Substantia nigra (tissue), 51 donors: ENCODE measurements at places on chromosomes 7 and 10.

GRCh38 chr7:75920431-75921161 is 5.6 kb downstream of the POR start:
- no peak for DNase-seq

- no peak for DNase-seq
Observed at GRCh38 chr10:132096863-132097478, 31.2 kb downstream of the JAKMIP3 start.

GRCh38 chr10:12690525-12691126 is 310.9 kb downstream of the CCDC3 start:
- DNase-seq, result no peak

DNA sequence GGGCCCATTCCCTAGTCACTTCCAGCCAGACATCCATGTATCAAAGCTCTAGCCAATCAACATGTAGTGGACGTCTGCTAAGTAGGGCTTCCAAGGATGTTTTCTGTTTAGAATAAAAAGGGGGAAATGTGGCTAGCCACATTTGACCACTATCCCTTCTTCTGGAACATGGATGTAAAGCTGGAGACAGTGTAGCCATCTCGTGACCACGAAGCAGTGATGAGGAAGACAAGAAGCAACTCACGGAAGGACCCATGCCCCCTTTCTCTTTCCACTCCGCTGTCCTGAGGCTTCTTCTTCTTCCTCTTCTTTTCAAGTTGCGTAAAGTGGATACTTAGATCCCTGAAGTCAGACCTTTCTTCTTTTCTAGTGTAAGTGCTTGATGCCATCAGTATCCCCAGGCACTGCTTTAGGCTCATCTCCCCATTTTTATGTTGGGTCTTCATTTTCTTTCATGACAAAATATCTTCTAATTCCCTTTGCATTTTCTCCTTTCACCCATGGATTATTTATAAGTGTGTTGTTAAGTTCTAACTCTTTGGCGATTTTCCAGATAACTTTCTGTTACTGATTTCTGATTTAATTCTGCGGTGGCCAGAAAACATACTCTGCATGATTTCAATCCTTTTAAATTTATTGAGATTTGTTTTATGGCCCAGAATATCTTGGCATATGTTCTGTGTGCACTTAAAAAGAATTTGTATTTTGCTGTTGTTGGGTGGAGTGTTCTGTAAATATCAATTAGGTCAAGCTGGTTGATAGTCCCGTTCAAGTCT is 594.5 kb downstream of the SDK1 start:
- DNase-seq, result no peak

DNA sequence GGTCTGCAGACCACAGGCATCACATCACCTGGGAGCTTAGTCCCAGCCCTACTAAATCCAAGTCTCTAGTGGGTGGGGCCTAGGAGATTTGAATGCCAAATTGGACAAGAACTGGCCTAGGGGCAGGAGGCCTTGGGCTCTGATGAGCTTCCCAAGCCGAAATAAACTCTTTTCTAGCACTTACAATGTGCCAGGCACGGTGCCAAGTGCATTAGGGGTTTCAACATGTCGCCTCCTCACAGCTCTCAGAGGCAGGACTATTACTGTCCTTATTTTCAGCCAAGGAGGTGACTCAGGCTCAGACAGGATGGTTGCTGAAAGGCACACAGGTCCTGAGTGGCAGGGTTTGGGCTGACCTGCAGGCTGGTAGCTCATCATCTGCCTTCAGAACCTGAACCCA is 9.2 kb upstream of the CPA1 start:
- DNase-seq, result no peak

- DNase-seq, result no peak
Observed at GRCh38 chr7:106613848-106614560, 47.0 kb downstream of the CCDC71L start.

DNA sequence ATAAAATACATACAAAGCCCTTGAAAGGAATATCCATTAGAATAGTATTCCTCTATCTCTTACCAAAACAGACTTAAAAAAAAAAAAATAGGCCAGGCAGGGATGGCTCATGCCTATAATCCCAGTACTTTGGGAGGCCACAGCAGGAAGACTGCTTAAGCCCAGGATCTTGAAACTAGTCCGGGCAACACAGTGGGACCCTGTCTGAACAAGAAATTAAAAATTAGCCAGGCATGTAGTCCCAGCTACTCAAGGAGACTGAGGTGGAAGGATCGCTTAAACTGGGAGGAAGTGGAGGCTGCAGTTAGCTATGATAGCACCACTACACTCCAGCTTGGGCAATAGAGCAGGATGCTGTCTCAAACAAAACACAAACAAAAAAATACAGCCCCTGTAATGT is 9.6 kb downstream of the PDLIM1 start:
- no peak for DNase-seq

GRCh38 chr7:151272405-151272804 is 23.9 kb upstream of the SMARCD3 start:
- no peak for DNase-seq

DNA sequence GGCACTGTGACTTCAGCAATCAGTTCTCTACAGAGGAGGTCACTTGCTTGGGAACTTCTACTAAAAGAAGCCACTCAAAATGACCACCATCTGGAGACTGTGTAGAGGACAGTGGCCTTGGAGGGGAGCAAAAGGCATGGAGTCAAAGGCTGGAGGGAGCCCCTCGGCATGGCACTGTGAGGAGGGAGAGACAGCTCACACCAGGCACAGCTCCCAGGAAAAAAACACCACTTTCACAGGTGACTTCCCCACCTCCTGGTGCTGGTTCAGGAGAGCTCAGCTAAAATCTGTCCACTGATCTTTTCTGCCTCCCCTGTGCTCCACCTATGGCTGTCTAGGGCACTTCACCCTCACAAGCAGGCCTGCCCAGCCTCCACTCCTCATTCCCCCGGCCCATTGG is 649.4 kb upstream of the MGMT start:
- no peak for DNase-seq

- DNase-seq, result no peak
Observed at GRCh38 chr7:14069961-14070360, 80.5 kb upstream of the ETV1 start.
